Fibroblast of villous mesenchyme (primary cell): ENCODE measurements at places on chromosomes 4 and X. TPM values are rescaled to one million over a fixed set of nuclear protein-coding genes. Genes with fewer than 3 reads are reported as not detected.
A peak's percentile ranks its signal among the peaks of the same experiment; 100 is the strongest.

DNA sequence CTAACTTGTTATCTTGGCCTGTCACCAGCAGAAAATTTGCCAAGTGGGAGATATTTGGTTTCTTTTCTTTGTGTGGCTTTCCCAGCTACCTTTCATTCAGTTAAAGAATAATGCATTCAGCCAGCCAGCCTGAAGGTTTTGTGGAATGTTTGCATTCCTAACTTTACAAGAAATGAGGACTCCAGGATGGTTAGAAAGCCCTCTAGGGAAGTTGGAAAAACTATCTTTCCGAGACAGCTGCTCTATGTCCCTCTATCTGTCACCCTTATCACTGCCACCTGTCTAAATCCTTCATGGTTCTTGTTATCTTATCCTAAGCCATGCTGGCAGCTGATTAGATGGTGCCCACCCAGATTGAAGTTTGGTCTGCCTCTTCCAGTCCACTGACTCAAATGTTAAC, 384.2 kb downstream of the SH3BGRL start:
- no peak for DNase-seq

DNA sequence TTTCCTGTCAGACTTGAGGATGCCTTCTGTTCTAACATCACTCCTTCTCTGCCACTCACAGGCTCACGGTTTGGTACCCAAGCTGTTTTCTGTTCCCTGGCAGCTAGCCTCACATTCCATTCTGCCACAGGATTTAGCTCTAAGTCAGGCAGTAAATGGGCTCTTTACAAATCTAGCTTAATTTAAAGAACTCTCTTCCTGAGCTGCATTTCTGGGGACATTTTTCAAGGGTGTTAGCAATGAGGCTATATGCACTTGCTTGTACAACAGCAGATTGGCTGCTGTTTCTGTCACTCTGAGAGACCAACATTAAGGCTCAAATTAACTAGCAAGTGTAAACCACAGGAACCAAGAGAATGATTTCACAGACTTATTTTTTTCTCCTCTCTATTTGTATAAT, 337.8 kb upstream of the NOCT start:
- DNase-seq = no peak

DNA sequence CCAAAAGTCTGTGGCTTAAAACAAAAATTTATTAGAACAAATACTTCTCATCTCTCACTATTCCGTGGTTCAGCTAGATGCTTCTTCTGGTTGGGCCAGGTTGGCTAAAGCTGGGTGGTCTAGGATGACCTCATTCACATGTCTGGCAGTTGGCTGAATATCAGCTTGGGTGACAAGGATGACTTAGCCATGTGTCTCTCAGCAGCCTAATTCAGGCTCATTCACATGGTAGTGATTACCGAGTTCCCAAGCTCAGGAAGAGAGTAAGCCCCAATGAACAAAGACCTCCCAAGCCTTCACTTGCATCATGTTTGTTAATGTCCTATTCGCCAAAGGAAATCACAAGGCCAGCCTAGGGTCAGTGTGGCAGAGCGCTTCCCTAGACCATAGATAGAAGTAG, 119.4 kb downstream of the FANCB start:
- DNase-seq = no peak

DNA sequence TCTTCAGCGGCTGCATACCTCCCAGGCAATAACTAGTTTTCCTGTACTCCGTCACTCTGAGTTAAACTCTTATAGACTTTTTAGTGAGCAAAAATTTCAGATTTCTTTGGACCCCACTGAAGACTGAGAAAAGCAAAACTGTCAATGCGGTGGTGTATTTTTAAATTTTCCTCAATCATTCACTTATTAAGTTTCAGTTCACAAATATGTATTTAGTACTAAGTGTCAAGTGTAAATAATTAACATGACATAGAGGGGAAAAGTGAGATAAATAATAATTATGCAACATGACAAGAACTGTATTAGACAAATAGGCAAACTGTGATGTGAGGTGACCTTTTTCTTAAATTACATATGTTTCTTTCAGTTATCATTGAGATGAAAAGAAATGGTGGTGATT, 124.4 kb downstream of the NAF1 start:
- DNase-seq = no peak

GRCh38 chrX:13064599-13065143, 20.3 kb upstream of the FAM9C start:
- DNase-seq = peak; percentile 70

- no peak for DNase-seq
Measured at GRCh38 chr4:161992317-161992716, 171.5 kb downstream of the FSTL5 start.

GRCh38 chr4:32258986-32259385, 1538.8 kb downstream of the PCDH7 start:
- DNase-seq = no peak

GRCh38 chrX:68196939-68197791, 236.1 kb downstream of the OPHN1 start:
- peak; percentile 43 for DNase-seq

GRCh38 chrX:14594521-14594920, 65.2 kb downstream of the GLRA2 start:
- DNase-seq = no peak

GRCh38 chr4:4206204-4206603, 20.5 kb downstream of the OTOP1 start:
- no peak for DNase-seq

GRCh38 chr4:102526532-102526931, 25.4 kb downstream of the NFKB1 start:
- no peak for DNase-seq

DNA sequence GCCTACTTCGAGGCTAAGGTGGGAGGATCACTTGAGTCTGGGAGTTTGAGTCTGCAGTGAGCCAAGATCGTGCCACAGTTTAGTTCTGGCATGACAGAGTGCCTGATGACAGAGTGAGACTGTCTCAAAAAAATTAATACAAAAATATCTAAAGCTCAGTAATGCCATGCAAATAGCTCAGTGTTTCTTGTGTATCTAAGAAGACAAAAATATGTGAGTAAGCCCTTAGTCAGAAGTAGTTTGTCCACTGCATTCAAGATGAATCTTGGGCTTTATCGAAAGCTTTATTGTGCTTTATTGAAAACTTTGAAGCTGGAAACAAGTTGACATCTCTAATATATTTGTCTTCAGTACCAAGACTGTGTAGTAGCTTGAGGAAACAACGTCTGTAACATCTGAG, 115.9 kb downstream of the GPAT3 start:
- no peak for DNase-seq

DNA sequence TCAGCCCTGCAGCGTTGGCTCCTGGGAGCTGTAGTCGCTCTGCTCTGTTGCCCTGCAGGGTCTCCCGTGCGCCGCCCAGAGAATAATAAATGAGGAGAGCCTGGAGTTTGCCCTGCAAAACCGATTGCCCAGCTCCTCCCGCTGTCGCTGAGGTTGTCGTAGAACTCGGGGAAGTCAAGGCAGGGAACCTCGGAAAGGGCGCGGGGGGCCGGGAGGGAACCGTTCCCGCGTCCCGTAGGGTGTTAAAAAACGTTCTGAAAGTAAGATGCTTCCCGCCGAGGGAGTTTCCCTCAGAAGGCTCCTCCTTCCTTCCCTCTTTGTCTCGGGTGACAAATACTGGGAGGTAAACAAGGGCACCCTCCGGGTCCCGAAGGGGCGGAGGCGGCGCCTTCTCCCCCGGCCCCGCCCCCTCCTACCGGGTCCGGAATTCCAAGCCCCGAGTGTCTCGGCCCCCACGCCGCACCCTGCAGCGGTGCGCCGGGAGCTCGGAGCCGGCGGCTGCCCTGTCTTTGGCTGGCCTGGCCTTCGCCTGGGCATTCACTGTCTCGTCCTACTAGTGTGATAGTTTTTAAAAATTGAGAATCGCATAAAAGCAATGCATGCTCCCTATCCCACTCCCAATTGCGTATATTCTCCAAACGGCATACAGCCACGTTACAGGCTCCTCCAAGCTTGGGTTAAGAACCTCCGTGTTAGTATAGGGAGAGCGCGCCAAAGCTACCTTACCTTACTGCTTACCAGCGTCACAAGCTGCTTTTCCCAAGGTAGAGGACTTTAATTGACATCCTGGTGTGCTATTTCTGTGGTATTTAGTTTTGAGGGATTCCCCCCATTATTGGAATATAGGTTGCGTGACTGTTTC, 964 bp upstream of the HMGB2 start:
- peak; percentile 72 for DNase-seq

- DNase-seq = peak; percentile 62
Measured at GRCh38 chrX:149962859-149963757, 24.8 kb upstream of the EOLA2 start.

GRCh38 chr4:111499291-111499690, 646.0 kb upstream of the FAM241A start:
- peak; percentile 42 for DNase-seq

GRCh38 chr4:156870131-156870530, 101.5 kb downstream of the PDGFC start:
- peak; percentile 55 for DNase-seq

GRCh38 chrX:132692066-132692465, 203.2 kb upstream of the MBNL3 start:
- no peak for DNase-seq

DNA sequence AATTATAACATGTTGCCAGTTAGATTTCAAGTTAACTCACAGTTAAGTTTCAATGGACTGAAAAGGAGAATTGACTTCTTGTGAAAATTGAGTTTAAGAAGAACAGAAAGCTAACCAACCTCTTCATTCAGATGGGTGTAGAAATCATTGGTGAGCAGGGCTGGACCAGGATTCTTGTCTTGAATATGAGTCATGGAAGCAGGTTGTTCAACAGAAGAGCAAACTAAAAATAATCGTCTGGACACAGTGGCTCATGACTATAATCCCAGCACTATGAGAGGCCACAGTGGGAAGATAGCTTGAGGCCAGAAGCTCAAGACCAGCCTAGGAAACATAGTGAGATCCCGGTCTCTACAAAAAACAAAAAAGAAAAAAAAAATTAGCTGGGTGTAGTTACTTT, 98.2 kb downstream of the ARSJ start:
- peak; percentile 34 for DNase-seq

GRCh38 chrX:33053001-33053400, 158.3 kb downstream of the DMD start:
- DNase-seq = no peak

DNA sequence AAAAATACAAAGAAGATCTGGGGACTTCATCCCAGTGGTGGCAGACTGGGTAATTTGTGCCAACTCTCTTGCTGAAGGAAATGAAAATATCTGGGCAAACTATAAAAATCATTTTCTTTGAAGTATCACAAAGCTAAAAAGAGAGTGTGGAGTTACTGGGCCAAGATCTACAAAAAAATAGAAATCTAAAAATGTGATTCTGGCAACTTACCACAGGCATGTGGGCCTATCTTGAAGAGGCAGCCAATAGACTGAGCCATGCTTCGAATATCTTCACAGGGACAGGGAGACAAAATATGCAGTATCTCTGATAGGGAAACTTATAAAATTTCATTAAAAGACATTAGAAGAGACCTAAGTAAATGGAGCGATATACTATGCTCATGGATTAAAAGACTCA, 168.8 kb downstream of the RCHY1 start:
- no peak for DNase-seq

DNA sequence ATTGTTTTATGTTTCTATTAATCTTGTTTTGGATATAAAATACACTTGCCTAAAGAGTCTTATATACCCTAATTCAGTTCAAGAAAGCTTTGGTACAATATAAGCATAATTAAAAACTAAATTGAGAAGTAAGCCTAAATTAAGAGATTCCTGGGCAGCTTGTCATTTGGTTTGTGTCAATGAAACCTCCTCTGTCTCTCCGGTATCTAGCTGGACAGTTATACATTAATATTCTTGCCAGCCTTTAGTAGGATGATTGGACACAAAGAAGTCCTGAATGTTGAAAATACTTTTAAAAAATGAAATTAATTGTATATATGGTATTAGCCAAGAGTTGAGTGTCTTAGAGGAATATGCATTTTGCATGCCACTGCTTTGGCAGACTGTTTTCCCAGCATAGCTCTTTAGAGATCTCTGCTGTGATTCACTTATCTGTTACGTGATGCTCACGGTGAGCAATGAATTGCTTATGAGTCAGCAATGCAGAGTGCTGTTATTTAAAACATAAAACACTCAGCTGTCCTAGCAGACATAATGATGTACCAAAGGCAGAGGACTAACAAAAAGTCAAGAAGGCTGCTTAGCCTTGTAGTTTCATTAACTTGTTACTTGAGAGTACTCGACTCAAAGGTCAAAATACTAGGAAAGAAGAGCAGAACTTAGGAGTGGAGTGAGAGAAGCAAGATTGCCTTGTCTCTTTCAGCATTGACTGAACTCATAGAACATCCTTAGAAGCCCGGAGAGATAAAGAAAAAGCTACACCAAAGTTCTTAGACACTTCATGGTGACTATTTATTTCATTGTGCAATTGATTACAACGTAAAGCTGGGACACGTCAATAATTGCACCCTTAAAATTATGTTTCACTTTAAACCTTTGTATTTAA, 1296.1 kb upstream of the PCDH7 start:
- peak; percentile 64 for DNase-seq

DNA sequence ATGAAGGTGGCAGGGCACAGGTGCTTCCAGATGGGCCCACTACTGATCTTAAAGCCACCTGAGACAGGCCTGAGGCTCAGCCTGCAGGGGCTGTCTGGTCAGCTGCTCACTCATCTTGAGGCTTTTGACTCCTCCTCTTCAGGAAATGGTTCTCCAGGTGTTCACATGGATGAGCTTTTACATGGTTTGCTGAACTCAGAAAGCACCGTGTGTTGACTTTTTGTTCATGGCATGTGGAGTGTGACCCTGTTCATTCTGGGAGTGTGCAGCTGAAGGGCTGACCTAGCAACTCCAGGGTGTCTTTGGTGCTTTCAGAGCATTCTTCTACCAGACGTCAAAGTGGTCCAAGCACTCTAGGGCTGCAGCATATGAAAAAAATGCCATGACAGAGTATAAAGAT, 111.1 kb downstream of the CCNG2 start:
- DNase-seq = no peak

GRCh38 chrX:9706421-9706820, 59.2 kb downstream of the GPR143 start:
- DNase-seq = no peak

Gene DKK2
- under 0.01 and 0.43 TPM in 2 replicates for total RNA-seq

Gene PLAC1
- total RNA-seq = 0.32 and 0.43 TPM in 2 replicates

Gene LETM1
- 80.2 and 91.5 TPM in 2 replicates for total RNA-seq

Gene HOPX
- under 0.01 and 0.97 TPM in 2 replicates for total RNA-seq

Gene PGAM4
- total RNA-seq = 0.43 TPM in 1 of 2 replicates, not detected in the other

Gene SHROOM3
- 27.6 and 40.9 TPM in 2 replicates for total RNA-seq

Gene SMPX
- not detected in 2 replicates for total RNA-seq

Gene DDX3X
- total RNA-seq = 186 and 270 TPM in 2 replicates

Gene HTN3
- not detected in 2 replicates for total RNA-seq

Gene GIMD1
- not detected in 2 replicates for total RNA-seq

Gene MAGEA8
- total RNA-seq = not detected in 2 replicates

Gene PDE6B
- total RNA-seq = under 0.01 TPM in 1 of 2 replicates, not detected in the other
